ENCODE measurements at places on chromosomes 1 and 21.
A peak's percentile ranks its signal among the peaks of the same experiment; 100 is the strongest.

GRCh38 chr1:221670081-221670480, 71.8 kb downstream of the DUSP10 start:
- DNase-seq: no peak

DNA sequence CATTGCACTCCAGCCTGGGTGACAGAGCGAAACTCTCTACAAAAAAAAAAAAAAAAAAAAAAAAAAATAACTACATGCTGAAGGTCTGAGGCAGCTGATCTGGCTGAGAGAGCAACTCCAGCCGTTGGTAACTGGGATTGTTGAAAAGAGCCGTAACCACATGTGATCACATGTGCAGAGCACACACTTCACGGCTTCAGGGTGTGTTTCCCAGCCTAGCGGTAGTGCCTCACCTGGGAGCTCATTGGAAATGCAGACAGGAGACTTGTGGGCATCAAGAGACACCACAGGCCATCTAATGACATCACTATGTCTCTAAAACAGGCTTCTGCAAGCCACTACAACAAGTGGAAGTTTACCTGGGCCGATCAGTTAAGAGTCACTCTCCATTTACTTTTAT, 11.8 kb upstream of the OTUD7B start:
- peak; percentile 68 for DNase-seq

DNA sequence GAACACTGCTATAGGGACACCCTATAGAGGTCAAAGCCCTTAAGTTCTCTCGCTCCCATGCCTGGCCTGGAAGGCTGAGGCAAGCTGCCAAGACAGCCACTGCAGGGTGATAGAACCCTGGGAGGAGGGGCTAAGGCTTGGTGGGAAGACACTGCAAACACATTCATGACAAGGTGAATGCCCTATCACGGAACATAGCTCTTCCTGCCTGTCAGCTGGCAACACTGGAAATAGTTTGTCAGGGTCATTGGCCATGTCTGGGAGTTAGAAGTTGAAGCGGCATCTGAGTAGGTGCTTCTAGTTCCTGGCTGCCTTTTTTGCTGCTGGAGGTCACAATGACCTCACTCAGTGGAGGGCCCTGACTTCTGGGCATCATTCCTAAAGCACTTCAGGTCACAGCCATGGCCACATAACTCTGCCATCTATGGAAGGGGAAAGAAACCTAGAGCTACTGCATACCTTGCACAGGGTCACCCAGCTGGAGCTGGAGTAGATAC, 4.2 kb downstream of the FABP3 start:
- DNase-seq: no peak

GRCh38 chr21:40454057-40454456, 392.9 kb downstream of the DSCAM start:
- DNase-seq: no peak

- DNase-seq: no peak
Observed at GRCh38 chr1:92544756-92545165, 58.0 kb upstream of the GFI1 start.

- no peak for DNase-seq
Observed at GRCh38 chr1:210378736-210379135, 50.0 kb downstream of the HHAT start.

GRCh38 chr1:233364695-233365539, 37.4 kb downstream of the MAP3K21 start:
- peak; percentile 50 for DNase-seq

DNA sequence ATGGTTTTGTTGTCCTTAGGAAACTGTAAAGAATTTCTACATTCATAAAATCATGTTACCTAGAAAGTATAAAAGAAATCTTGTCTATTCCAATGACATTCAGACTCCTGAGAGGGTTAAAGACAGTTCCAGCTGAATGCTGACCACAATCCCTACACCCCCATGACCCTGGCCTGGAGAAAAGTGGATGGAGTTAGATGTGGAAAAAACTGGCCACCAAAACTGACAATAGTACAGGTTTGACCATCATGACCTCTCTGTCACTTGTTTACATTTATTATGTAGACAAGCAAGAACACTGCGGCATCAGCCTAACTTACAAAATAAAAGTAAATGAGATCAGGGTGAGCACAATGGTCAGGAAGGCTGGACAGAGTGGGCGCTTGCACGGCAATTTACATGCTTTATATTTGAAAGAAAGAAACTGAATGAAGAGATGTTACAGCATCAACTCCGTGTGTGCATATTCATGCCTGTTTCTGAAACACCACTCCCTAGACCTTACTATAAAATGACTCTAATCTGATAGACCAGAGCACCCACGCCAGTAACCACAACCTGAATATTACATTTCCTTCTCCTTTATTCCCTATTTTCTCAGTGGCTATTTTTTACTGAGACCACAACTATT, 116.0 kb downstream of the ESRRG start:
- DNase-seq: no peak

- no peak for DNase-seq
Observed at GRCh38 chr1:149849947-149850360, 49.4 kb upstream of the BOLA1 start.
